Activated T-helper 1 cell treated with anti-CD3 and anti-CD28 coated beads, Interleukin-2, amount 50 U/mL, for 16 hours (primary cell): ENCODE measurements at places on chromosomes 6 and 20.

DNA sequence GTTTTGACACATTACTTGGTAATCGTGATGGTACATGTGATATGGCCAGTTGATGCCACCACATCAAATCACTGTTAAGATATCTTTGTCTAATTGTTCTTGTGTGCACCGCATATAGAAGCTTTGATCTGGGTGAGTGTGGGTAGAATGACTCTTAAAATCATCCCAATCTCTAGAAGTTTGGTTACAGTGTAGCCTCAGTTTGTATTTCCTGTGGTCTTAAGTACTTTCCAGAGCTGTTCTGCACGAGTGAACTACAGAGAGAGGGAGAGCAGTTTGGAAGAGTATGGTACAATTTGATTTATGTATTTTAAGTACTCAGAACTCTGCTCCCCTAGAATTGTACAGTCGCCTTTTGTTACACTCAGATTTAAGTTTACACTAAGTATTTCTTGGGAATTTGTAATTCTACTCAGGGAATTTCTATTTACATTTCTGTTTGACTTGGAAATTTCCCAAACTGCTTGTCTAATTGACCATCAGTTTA is 37.5 kb downstream of the SNX9 start:
- DNase-seq: no peak

GRCh38 chr6:35360349-35361138 is 18.2 kb downstream of the PPARD start:
- no peak for DNase-seq

- no peak for DNase-seq
Measured at GRCh38 chr20:57124366-57124765, 142.1 kb downstream of the BMP7 start.

DNA sequence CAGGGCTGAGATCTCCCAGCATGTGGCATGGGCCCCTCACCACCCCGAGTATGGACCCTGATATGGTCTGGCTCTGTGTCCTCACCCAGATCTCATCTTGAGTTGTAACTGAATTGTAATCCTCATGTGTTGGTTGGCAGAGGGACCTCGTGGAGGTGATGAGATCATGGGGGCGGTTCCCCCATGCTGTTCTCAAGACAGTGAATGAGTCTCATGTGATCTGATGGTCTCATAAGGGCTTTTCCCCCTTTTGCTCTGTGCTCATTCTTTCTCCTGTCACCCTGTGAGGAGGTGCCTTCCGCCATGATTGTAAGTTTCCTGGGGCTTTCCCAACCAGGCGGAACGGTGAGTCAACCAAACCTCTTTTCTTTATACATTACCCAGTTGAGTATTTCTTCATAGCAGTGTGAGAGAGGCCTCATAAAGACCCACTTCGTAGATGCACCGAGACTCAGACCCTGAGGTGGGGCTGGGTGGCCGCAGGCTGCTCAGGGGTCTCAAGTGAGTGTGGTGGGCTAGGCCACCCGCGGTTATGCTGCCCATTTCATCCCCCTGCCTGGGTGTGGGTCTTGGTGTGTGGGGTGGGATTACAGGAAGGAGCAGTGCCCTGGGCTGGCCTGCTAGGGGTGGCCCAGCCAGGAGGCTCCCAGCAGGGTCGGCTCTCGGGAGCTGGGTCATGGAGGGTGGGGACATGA is 26.2 kb upstream of the GATA5 start:
- no peak for DNase-seq

DNA sequence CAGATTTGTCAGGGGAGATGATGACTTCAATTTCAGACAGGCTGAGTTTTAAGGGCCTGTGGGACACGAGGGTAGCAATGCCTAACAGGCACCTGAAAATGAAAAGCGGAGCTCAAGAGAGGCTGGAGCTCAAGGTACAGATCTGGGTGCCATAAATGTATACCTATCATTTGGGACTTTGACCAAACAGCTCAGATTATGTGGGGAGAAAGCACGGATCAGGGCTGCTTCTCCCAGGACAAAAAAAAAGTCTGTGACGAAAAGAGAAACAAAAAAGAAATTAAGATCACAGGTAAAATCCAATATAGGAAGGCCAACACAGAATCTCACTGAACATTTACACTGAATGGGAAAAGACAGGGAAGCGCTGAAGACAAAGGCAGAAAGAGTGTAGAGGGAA is 1.9 kb downstream of the PRELID3B start:
- DNase-seq: no peak

DNA sequence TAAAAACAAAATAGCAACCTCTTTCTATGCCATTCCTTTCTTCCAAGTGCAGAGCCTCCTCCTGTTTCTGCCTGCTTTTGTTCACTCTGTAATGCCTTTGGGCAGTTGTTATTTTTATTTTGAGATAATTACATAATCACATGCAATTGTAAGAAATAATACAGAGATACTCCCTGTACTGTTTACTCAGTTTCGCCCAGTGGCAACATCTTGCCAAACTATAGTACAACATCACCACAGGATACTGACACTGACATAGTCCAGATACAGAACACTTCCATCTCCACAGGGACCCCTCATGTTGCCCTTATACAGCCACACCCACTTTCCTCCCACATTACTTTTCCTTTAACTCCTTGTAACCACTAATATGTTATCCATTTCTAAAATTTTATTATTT is 59.7 kb downstream of the BANF2 start:
- no peak for DNase-seq

DNA sequence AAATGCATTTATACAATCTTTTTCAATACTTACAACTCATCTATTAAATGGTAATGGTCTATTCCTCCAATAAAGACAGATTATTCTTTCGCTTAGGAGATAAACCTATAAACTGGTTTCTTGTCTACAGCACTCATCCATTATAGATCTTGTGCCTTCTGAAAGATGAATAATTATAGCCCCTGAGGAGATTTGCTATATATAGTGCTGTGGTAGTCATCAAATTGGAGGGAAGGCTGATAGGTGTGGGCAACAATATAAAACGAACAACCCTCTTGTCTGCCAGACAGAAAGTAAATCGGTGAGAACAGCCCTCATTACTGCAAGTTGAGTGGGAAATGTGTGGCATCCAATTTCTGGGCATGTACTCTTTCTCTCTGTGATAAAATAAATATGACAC is 292.5 kb upstream of the CNR1 start:
- no peak for DNase-seq

DNA sequence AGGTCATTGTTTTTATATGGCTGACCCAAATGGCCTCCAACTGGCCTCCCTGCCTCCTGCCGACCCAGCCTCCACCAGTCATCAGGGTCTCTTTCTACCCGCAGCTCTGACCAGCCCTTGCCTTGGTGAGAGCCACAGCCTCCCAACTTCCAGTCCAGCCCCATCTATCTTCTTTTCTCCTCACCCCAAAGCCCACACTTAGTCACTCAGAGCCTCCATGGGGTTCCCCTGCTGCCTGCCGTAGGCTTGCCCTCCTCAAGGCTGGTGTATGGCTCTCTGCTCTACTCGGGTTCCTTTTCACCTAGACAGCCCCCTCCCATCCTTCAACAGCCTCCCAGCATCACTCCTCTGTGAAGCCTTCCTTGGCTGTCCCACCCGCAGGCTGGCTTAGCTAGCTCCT is 18.2 kb downstream of the TCF15 start:
- DNase-seq: no peak

- DNase-seq: no peak
Measured at GRCh38 chr20:63843778-63844177, 12.7 kb upstream of the ZBTB46 start.

- no peak for DNase-seq
Measured at GRCh38 chr6:43488667-43489276, 11.4 kb downstream of the TJAP1 start.

GRCh38 chr6:132235596-132236280 is 165.5 kb downstream of the MOXD1 start:
- no peak for DNase-seq

- no peak for DNase-seq
Measured at GRCh38 chr20:23092384-23092756, 6.2 kb upstream of the CD93 start.

DNA sequence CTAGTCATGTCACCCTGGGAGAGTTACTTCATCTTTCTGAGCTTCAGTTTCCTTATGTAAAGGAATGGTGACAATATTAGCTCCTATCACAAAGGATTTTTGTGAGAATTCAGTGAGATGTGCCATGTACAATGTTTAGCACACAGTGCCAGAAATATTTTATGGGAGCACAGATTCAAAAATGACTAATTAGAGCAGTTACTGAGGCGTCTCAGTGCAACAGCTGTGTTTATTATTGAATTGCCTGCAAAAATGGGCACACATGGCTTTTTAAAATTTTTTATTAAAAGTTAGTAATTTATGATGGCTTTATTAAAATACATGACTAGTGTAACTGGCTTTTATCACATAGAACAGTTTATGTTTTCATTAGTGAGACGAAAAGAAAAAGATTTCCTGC is 134.3 kb upstream of the AHI1 start:
- DNase-seq: no peak

DNA sequence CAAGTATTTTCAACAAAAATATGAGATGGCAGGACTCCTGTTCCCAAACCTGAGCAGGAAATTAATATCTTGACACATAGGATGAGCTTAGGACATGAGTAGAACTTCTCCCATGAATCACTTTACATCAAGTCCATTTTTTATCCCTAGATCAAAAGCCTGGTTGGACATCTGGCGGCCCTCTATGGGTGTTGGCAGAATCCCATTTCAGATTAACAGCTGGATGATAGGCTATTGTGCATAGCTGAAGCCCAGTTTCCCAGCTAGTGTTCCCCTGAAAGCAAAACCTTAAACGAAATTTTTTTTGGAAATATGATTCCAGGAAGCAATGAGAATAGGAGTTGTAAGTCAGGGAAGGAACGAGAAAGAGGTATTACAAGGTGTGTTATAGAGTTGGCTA is 449.4 kb upstream of the CHD6 start:
- DNase-seq: no peak

- DNase-seq: no peak
Measured at GRCh38 chr6:52209770-52210169, 23.6 kb downstream of the IL17A start.

DNA sequence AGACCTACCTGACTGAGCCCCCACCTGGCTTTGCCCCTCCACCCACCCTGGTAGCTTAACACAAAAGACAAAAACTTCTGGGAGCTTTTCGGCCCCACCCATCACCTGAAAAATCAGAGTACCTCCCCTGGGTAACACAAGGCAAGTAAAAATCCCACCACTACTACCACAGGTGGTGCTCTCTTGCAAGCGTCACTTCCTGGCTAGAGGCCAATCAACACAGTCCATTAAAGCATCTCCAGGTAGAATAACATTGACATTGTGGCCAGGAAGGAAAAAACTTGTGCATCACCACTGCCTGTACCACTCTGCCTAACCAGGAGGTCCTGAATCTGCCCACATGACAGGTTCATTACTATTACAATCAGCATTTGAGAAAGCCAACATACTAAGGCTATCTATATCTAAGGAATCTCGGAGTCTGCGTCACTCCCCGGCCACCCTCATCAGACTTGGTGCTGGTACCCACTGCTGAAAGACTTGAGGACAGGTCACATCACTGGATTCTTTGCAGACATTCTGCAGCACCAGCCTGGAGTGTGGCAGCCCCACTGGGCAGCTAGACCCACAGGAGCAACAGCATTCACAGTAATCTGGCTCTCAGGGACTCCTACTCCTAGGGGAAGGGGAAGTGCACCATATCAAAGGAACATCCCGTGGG is 125.9 kb downstream of the CDK19 start:
- DNase-seq: no peak

GRCh38 chr20:15060265-15061060 is 723.1 kb upstream of the FLRT3 start:
- DNase-seq: no peak

DNA sequence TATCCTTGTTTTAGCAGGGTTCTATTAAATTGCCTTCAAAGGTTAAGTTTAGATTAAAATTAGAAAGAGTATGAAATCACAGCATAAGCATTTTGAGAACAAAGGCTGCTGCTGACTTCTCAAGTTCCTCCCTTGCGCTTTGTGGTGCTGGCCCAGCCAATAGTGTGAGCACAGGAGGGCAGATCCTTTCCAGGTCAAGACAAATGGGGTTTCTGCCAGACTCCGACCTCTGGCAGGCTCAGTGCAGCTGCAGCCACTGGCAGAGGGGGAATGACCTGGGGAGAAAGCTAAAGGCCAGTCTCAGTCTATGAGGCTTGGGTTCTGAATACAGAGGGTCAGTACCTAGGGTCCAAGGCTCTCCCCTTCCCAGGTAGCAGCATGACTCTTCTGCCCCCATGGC is 27.0 kb downstream of the CLIC5 start:
- DNase-seq: no peak

DNA sequence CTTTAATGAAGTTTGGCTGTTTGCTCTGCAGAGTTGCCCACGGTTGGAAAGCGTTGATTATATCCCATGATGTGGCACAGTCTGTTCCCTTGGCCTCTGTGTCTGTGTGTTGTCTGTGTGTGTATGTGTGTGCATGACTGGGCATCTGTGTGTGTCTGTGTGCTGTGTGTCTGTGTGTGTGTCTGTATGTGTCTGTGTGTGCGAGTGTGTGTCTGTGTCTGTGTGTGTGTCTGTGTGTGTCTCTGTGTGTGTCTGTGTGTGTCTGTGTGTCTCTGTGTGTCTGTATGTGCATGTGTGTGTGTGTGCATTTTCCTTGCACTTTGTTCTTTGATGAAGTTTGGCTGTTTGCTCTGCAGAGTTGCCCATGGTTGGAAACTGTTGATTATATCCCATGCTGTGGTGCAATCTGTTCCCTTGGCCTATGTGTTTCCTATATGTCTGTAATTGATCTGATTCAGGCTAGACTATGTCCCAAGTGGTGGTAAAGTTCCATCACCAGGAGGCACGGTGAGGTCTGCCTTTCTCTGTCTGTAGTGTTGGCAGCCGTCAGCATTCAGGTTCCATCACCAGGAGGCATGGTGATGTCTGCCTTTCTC is 78.1 kb upstream of the RIN2 start:
- no peak for DNase-seq

- no peak for DNase-seq
Measured at GRCh38 chr6:166307082-166308032, 835 bp downstream of the PRR18 start.

DNA sequence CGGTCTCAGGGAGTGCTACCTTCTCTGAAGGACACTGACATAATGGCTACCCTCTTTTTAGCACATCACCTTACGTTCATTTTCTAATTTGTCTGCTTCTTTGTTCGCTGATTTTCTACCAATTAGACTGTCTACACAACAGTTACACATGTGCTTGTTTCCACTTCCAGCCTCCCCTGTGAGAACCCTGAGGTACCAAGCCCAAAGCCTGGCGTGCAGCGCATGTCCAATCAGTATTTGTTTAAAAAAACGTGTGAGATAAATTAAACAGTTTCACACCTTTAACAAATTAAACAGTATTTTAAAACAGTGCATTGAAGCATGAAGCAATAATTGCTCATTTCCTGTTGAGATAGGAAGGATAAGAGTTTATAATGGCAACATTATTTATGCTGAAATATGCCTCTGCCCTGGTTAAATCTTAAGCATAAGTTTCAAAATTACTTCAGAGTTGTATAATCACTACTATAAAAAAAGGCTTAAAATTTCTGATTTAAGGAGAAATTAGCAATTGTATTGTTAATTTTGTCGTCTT is 88.9 kb downstream of the MAP3K5 start:
- DNase-seq: no peak

GRCh38 chr20:62902926-62903615 is 23.2 kb downstream of the DIDO1 start:
- no peak for DNase-seq
